ENCODE measurements at places on chromosomes 7 and 10.
A peak's percentile ranks its signal among the peaks of the same experiment; 100 is the strongest.

DNA sequence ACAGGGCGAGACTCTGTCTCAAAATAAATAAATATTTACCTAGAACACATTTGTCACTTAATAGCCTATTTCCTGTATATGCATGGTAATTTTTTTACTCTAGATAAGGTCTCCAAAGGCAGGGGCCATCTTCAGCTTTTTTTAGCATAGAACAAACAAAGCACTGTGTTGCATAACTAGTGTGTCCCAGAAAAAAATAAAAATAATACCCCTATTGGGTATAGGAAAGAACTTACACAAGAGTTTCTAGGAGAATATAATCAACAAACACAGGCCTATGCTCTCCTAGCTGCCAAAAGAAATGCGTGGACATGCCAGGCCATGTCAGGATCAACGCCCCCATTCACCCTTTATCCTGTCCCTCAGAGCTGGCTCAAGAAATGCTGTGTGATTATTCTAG is 103.6 kb downstream of the PARD3 start:
- DNase-seq, result peak; percentile 79

GRCh38 chr7:135900065-135900546 is 77.1 kb downstream of the MTPN start:
- no peak for DNase-seq

DNA sequence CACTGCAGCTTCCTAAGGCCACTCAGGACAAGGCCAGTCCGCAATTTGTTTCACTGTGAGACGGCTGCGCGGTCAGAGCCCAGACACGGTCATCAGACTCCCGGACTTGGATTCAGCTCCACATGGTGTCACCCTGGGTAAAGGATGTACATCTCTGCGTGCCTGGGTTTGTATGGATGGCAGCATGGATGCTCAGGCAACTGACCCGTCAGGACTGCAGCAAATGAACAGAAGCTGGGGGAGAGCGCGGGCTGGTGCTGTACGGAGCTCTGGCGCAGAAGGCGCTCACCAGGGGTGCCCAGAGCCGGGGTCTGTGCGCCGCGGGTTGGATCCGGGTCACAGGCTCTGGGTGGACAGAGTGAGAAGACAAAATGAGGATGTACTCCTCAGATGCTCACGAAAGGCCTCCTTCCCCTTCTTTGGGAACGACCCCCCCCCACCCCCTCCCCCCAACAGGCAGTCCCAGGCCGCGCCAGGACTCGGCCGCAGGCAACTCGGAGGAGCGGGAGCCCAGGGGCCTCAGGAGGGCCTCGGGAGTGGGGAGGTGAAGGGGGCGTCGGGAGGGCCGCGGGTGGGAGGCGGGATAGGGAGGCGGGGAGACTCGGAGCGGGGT is 92.4 kb downstream of the CXCL12 start:
- DNase-seq, result no peak

DNA sequence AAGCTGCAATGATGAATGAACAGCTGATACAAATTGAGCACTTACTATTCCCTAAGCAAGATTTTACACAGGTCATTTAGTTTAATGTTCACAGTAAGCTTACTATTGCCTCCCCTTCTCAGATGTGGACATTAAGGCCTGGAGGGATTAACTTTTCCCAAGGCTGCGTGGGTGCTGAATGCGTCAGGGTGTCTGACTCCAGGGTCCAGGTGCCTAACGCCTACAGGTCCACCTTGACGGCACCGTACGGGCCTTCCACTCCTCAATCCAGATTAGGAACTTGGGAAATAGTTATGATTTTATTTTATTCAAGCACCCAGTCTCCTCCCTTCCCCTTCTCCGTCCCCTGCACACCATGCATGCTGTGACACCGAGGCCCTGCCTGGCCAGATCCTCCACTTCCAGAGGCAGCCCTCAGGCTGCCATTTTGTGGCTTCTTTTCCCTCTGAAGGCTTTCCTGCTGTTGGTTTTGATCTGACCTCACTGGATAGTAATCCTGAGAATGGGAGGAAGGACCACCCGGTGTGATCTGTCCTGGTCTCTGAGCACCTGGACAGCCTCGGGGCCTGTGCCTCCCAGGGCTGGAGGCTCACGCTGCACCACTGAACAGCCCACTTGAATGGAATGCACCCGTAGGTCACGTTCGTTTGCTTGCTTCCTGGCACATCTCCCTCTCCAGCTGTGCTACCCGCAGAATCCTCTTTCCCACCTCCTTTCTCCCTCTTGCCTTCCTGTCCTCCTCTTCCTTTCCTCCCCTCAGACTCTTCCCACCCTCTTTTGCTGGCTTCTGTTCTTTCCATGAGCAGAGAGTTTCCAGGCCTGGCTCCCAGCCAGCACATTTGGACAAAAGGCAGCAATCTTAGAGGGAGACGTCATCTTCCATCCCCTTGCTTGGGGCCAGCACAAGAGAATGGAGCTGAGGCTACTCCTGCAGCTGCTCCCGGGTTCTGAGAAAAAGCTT is 14.4 kb downstream of the DENND2A start:
- peak; percentile 98 for DNase-seq

- no peak for DNase-seq
Measured at GRCh38 chr10:66996996-66997395, 71.2 kb downstream of the LRRTM3 start.

DNA sequence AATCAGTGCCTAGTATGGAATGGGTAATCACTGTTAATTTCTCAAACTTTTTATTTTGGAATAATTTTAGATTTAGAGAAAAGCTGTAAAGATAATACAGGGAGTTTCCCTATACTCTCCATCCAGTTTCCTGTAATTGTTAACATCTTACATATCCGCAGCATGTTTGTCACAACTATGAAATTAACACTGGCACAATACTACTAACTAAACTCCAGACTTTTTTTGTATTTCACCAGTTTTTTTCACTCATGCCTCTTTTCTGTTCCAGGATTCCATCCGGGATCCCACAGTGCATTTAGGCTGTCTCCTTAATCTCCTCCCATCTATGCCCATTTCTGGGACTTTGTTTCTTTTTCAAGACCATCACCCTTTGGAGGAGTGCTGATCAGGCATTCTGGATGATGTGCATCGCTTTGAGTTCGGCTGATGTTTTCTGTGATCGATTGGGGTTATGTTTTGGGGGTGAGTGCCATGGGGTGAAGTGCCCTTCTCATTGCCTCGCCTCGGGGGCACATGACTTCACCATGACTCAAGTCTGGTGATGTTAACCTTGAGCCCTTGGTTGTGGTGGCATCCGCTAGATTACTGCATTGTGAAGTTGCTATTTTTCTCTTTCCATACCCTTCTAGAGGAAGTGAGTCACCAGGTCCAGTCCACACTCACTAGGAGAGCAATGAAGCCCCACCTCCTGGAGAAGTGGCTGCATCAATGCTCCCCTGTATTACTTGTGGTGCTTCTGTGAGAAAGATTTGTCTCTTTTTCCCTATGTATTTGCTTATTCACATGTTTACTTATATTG is 43.9 kb upstream of the GRB10 start:
- peak; percentile 86 for DNase-seq

DNA sequence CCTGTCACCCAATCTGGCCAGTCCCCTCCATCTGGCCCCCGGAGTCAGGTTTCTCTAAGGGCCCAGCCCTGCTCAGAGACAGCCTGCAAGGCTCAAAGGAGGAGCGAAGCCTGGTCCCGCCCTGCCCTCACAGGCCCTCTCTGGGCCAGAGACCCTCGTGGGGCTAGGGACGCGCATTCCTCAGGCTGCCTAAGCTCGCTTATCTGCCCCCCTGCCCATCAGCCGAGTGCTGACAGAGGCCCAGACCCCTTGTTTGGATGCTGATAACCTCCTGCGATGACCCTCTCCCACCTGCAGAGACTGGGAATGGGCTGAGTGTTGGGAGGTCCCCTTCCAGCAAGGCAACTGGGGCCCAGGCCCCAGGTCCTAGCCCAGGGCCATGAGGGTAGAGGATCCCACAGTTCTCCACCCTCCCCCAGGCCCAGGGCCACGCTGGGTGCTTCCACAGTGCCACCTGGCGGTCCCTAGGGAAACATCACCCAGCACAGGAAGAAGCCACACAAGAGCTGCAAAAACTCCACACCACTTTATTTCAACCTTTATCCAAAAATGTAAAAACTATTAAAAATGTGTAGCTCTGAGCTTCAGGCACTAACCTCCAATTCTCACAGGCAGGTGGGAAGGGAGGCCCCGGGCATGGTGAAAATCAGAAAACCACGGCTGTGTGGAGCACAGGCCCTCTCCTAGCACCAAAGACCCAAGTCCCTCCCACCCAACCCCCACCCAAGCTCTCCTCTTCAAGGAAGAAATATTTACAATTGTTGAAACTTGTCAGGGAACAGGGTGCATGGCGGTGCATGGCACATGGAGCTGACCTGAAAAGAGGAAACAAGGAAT is 2.2 kb downstream of the NPM3 start:
- DNase-seq, result peak; percentile 72

DNA sequence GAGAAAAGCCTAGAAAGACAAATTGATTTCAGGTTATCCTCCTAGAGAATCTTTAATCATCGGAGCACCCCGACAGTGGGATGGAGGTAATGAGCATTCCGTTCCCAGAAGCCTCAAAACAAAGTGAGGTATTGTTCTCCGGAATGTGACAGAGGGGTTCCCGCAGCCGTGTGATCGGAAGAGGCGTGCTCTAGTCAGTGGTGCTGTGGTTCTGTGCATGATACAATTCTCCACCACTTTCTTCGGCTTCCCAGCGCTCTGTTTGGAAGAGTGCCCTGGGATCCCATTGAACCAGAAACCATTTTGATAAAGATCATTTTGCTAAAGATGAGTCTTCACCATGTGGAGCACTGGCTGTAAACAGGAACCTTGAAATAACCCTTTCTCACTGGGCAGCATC is 434.6 kb downstream of the PAXIP1 start:
- DNase-seq, result no peak

GRCh38 chr7:42698600-42699374 is 213.1 kb downstream of the C7orf25 start:
- DNase-seq, result peak; percentile 18

DNA sequence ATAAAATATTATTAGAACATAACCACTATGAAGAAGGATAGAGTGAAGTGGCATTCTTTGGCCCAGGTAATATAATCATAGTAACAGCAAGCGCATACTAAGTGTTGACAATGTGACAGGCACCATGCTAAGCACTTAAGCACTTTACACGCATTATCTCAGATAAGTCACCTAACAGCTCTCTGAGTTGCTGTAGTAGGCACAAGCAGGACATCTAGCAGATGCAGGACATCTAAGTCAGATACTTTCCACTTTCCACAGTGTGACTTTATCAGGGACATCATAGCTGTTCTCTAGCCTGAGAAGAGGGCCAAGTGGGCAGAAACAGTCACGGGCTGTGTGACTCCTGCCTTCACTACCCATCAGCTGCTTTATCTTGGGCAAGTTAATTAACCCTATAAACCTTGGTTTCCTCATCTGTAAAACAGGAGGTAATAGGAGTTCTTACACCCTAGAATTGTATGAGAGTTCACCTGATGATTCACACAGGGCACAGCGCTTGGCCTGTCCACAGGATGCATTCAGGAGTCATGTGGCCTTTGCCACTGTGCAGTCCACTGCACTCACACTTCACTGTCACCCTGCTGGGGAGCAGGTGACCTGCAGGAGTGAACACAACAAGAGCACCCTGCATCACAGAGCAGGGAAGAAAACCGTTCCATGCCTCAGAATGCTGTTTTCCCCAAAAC is 12.5 kb downstream of the LIPA start:
- no peak for DNase-seq

- no peak for DNase-seq
Measured at GRCh38 chr7:147472556-147472955, 1118.0 kb upstream of the C7orf33 start.

- no peak for DNase-seq
Measured at GRCh38 chr10:70752571-70752970, 32.6 kb downstream of the TBATA start.

GRCh38 chr7:75624134-75624832 is 114.5 kb downstream of the HIP1 start:
- DNase-seq, result peak; percentile 91

Measured in fibroblast of pulmonary artery (primary cell).